ENCODE measurements at places on chromosomes 3 and 15.
A peak's percentile ranks its signal among the peaks of the same experiment; 100 is the strongest.

- DNase-seq: no peak
Measured at GRCh38 chr3:105788593-105788992, 80.2 kb downstream of the CBLB start.

- DNase-seq: peak; percentile 72
Measured at GRCh38 chr3:4850211-4850927, 128.9 kb upstream of the BHLHE40 start.

GRCh38 chr3:112395181-112395895 lies 62.4 kb downstream of the CD200 start:
- DNase-seq: no peak

- no peak for DNase-seq
Measured at GRCh38 chr3:55823829-55824228, 336.7 kb upstream of the WNT5A start.

- DNase-seq: no peak
Measured at GRCh38 chr3:23071758-23072157, 131.4 kb upstream of the UBE2E2 start.

DNA sequence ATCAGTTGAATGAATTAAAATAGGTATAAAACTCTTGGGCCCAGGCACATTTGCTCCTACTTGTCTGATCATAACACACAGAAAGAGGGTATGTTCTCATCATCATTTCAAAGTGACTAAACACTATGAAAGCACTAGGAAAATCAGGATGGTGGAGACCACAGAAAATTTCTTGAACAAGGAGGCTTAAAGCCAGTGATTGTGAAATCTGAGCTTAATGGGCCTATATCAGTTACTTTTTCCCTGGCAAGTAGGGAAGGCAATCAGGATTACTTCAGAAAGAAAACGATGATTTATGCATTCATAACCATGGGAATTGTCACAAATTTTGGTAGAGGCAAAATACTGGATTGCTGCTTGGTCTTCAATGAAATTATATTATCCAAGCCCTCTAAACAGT lies 434.4 kb upstream of the CNTN4 start:
- no peak for DNase-seq

DNA sequence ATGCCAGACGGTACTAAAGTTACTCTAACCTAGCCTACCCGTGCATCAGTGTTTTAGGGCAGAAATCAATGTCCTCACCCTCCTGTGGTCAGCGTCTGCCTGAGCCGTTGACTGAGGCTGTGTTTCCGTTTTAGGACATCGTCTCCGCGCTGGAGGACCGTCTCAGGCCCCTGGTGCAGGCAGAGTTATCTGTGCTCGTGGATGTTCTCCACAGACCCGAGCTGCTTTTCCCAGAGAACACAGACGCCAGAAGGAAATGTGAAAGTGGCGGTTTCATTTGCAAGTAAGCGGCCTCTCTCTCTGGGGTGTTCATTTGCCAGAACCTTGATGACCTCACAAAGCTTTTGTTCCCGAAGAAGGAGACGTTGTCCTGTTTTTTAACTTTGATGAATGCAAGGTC lies 217.0 kb downstream of the ITPR1 start:
- DNase-seq: no peak

- no peak for DNase-seq
Measured at GRCh38 chr15:36903922-36904556, 196.3 kb downstream of the MEIS2 start.

GRCh38 chr15:97959724-97960363 lies 659 bp upstream of the ARRDC4 start:
- DNase-seq: no peak

- DNase-seq: no peak
Measured at GRCh38 chr3:130826516-130827182, 67.2 kb upstream of the ATP2C1 start.

GRCh38 chr3:57009367-57009766 lies 51.1 kb upstream of the SPATA12 start:
- no peak for DNase-seq

DNA sequence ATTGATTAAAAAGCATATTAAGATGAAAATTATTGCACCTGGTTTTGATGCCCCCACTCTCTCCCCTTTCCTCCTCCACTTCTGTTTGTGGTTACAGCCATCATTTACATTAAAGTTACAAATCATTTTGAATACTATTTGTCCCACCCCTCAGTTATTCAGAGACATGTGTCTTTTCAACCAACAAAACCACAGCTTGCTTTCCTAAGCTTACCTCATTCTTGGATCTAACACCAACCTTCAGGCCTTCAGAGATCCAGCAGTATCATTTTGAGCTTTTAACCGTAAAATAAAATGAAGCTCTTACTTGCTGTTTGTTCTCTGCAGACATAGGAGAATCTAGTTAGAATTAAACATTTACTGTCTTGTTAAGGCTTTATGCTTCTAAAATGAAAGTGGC lies 4.7 kb downstream of the PXYLP1 start:
- DNase-seq: no peak

Data from activated CD4-positive, alpha-beta T cell treated with anti-CD3 and anti-CD28 coated beads for 48 hours (primary cell).